ENCODE measurements at places on chromosomes 7 and 10.
A peak's percentile ranks its signal among the peaks of the same experiment; 100 is the strongest.

- no peak for DNase-seq
These were observed 533.5 kb downstream of the AUTS2 start for GRCh38 chr7:70131817-70132216.

GRCh38 chr7:86814661-86815379 lies 171.1 kb downstream of the GRM3 start:
- DNase-seq: no peak

DNA sequence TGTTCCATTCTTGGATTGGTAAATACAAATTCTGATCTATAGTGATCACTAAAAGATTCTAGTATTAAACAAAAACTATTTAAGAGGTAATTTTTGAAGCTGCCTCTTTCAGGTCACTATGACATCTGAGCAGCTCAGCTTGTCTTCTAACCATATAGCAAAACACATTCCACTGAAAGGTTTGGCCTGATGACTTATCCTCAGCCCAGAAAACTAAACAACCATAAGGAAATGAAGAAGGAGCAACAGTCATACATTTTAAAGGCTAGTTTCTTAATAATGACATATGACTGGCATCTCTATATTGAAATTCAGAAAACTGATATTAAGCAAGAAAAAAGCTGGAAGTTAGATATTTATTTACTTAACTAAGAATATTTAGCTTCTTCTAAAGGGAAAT lies 24.6 kb downstream of the NT5C2 start:
- DNase-seq: peak; percentile 80

- no peak for DNase-seq
These were observed 158.9 kb upstream of the GPR26 start for GRCh38 chr10:123507298-123507697.

GRCh38 chr10:15229268-15229667 lies 60.8 kb upstream of the NMT2 start:
- no peak for DNase-seq

DNA sequence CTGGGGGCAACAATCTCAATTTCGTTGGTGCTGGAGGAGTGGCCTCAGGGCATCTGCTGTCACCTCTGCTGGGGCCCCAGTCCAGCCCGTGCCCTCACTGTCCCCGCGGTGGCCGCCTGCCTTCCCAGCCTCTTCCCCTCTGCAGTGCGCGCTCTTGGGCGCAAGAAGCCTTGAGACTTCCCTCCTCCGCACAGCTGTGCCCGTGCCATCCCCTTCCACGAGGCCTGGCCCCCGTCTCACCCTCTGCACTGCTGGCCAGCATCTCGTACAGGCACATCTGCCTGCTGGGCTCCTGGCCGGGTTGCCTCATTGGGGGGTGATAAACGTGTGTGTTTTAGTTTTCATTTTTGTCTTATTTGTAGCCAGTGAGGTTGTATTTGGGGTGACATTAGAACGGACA lies 14.0 kb downstream of the IDI2 start:
- DNase-seq: no peak

DNA sequence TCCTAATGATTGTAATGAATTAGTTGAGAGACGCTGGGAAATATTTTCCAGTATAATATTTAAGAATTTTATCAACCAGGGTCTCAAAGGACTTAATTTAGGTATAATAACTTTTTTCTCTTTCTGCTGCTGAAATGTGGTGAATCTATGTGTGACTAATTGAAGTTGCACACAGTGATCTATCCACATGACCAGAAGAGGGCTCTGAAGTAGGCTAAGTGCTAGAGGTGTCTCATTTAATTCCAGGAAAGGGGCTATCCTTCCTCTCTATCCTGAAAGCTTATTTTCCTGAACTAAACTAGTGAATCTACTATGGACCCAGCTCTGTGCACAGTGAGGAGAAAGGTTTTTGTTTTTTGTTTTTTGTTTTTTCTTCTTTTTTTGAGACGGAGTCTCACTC lies 294.4 kb upstream of the MYO3A start:
- no peak for DNase-seq

DNA sequence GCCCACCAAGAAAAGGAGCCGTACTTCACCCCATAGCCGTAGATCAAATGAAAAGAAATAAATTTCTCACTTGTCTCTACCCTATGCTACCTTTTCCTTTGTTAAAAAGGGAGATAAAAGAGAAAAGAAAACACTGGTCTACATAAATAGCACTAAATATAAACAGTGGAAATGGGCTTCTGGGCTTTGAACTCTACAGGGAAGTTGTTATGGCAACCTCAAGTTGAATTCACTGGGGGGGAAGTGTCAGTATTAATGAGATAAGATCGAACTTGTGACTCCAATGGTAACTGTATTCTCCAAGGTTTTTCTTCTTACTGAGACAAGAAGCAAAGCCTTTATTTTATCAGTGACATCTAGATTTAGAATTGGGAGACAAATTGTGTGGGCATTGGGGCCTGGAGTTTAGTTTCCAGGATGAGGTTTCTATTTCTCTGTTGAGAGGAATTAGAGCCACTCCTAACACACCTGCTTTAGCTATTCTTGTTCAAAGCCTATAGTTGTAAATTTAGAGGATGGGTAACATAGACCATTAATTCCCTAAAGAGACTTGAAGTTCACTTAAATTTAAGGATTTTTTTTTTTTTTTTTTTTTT lies 604.3 kb upstream of the GALNT17 start:
- no peak for DNase-seq

DNA sequence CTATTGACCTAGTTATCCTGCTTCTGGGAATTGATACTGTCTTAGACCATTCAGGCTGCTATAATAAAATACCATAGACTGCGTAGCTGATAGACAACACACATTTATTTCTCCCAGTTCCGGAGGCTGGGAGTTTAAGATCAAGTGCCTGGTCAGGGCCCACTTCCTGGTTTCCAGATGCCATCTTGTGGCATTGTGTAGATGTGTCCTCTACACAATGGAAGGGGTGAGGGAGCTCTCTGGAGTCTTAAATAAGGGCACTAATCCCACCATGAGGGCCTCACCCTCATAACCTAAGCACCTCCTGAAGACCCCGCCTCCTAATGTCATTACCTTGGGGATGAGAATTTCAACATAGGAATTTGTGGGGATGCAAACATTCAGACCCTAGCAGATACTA lies 62.4 kb downstream of the SLC35B4 start:
- peak; percentile 7 for DNase-seq

GRCh38 chr10:117374506-117375359 lies 507 bp downstream of the PDZD8 start:
- peak; percentile 67 for DNase-seq

- no peak for DNase-seq
These were observed 225.7 kb upstream of the PPP2R2D start for GRCh38 chr10:131675104-131675503.

DNA sequence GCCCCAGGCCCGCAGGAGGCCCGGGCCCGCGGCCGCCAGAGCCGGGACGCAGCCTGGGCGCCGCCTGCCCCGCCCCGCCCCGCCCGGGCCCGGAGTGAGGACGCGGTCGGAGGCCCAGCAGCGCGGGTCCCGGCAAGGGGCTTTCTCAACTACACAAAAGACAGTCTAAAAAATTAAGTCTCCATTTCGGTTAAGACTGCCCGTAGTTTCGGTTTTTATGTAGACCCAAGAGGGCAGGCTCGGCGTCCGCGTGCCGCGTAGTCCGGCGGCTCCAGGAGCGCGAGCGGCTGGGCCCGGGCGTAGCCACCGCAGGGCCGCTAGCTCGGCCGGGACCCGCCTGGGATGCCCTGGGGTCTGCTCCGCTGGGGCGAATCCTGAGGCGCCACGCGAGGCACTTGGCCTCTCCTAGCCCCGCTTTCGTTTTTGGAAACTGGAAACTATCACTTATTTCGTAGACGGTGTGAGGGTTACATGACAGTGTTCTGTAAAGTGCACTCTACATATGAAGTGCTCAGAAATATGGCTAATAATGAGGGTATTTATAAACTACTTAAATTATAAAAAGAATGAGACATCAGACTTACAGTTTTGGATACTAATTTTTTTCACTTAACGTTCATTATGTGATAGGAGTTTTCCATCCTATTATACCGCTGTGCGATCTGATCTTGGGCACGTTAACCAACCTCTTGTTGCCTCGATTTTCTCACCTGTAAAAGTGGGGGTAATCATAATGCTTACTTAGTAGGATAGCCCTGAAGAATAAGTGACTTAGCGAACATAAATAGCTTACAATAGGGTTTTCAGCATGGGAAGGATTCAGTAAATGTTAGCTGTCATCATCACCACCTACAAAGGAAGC lies 573 bp downstream of the BLVRA start:
- DNase-seq: peak; percentile 54

GRCh38 chr10:71772832-71773220 lies 494 bp downstream of the VSIR start:
- no peak for DNase-seq

GRCh38 chr7:77271766-77272165 lies 72.1 kb upstream of the FGL2 start:
- no peak for DNase-seq

DNA sequence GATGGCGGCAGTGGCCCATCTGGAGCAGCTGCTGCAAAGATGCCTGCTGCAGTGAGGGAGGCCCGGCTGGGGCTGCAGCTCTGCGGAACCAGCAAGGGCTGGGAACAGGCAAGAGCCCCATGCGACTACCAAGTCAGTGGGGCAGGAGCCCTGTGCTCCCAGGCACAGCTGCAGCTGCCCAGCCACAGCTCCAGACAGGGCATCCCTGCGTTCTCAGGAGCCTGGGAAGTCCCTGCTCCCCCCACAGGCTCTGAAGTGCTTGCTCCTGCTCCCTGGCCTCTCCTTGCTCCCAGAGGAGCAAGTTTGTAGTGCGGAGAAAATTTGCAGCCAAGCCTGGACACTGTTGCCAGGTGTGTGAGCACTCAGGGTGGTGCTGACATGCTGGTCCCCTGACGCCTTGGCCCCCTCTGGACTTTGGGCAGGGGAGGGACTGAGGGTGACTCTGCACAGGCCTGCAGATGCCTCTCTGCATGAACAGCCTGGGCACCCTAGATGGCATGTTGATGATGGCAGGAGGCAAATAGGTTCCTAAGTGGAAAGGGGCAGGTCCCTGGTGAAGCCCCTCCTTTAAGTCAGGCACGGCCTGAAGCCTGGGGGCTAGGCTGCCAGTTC lies 105.6 kb downstream of the LYZL1 start:
- no peak for DNase-seq

DNA sequence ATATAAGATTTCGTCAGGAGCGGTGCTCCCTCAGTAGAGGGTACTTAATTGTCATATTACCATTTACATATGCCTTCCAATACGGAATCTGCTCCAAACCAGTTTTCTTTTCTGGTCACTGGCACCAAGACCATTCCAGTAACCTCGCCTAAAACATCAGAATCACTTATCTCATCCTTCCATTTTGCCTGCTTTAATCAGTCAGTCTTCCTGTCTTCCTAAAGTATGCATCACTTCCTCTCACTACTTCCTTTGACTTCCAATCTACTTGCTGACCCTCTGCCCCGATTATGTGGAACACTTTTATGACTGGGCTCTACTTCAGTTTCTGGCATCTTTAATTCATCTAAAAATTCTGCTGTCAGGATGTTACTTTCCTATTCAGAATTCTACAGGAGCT lies 33.5 kb downstream of the CUL2 start:
- peak; percentile 31 for DNase-seq

GRCh38 chr10:26738301-26738911 lies 40.9 kb downstream of the PDSS1 start:
- no peak for DNase-seq

- DNase-seq: no peak
These were observed 12.2 kb upstream of the CLCN1 start for GRCh38 chr7:143303733-143304132.

DNA sequence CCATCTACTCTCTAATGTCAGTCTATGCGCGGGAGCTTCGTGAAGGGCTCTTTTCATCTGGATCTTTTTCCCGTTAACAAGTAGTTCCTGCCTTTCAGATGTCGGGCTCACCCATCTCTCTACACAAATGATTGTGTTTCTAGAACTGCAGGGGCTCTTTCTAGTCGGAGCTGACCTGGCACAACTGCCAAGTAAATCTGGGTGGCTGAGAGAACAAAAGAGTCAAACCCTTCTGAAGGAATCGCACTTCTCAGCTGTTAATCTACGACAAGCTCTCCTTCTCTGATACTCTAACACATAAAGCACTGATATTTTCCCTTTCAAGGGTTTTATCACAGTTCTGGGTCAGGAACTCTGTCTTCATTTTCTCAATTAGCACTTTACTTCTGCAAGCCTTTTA lies 144.7 kb downstream of the NRP1 start:
- DNase-seq: no peak

GRCh38 chr7:16422103-16422435 lies 731 bp upstream of the CRPPA start:
- DNase-seq: peak; percentile 79

DNA sequence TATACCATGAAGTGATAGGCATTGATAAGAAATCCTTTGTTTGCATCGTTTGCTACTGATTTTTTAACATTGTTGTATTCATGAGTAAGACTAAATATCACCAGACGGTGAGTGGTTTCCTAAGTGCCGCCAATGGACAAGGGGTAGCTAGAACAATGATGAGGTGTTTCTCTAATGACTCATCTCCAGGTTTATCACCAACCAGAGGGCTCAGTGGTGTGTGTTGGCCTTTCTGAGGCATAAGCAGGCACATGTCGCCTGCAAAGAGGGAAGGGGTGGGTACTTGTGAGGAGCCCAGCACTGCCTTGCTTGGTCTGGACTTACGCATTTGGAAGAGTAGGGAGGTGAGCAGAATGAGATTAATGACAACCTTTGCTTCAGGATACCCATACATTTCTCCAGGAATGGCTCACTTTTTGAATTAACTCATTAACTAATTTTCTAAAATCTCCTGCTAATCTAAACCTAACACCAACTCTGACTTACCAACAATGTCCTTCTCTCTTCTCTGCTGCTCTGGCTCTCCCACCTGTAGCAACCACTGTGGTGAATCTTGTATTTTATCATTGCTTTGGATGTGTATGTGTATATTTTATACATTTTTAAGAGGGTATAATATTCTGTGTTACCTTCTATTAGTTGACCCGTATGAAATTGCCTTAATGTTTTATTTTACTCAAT lies 722.6 kb downstream of the GRID1 start:
- no peak for DNase-seq

DNA sequence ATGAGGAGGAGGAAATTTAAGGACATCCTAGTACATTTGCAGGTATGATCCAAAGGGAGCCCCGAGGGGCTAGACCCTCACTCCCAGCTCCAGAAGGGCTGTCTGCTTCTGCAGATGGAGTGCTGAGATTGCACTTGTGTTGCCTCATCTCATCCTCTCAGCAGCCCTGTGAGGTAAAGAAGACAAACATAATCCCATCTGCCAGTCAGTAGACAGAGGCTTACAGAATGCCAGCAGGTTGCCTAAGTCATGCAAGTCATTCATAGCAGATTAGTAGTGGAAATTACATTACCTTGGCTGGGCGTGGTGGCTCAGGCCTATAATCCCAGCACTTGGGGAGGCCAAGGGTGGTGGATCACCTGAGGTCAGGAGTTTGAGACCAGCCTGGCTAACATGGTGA lies 45.4 kb downstream of the BLVRA start:
- no peak for DNase-seq
